ENCODE measurements at places on chromosomes 1 and 21. TPM values are rescaled to one million over a fixed set of nuclear protein-coding genes. Genes with fewer than 3 reads are reported as not detected.

DNA sequence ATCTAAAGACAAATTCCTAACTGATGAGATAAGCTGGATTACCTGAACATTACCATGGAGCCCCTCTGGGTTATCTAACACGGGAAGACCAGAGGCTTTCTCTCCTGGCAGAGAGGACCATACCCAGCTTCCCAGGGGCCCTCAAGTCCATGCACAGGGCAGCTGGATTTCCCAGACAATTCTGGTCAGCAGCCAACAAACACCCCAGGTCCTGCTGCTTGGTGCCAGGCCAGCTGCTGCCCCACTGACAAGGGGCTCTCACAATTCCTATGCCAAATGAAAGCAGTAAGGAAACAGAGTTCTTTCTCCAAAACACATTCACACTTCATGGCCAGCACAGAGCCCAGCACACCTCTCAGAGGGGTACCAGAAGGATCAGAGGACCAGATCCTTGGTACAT is 114.2 kb downstream of the HLCS start:
- no peak for DNase-seq

GRCh38 chr1:232856541-232856940 is 51.3 kb downstream of the MAP10 start:
- no peak for DNase-seq

DNA sequence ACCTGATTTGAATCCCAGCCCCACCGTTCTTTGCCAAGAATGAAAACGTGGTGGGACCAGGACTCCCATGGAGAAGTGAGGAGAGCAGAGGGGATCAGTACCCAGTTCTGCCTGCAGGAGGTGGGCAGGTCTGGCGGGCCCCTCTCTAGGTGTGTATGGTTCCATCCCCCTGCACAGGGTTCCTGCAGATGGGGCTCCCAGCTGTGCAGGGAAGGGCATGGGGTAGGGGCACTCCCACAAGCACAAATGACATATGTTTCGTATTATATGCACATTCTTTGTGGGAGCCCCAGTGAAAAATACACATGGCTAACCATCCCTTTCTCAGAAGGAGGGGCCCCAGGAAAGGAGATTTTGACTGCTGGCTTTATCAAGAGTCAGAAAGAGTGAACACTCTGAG is 144.6 kb downstream of the PLPP3 start:
- no peak for DNase-seq

DNA sequence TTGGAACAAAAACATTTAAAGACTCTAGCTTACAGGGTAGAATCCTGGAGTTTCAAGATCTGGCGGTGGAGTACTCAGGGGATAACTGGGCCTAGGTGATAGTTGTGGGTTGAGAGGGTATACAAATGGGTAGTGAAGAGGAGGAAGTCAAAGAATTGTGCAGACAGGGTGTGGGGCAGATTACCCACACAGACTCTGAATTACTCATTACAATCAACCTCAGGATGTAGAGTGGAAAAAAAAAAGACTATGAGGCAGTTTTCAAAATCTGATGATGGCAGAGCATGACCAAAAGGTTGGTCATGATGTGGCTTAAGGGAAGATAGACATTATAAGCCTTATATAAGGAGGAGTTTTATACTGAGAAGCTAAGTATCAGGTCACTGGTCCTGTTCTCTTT is 44.1 kb upstream of the GLIS1 start:
- no peak for DNase-seq

GRCh38 chr1:12055259-12055658 is 7.8 kb upstream of the TNFRSF8 start:
- DNase-seq = no peak

DNA sequence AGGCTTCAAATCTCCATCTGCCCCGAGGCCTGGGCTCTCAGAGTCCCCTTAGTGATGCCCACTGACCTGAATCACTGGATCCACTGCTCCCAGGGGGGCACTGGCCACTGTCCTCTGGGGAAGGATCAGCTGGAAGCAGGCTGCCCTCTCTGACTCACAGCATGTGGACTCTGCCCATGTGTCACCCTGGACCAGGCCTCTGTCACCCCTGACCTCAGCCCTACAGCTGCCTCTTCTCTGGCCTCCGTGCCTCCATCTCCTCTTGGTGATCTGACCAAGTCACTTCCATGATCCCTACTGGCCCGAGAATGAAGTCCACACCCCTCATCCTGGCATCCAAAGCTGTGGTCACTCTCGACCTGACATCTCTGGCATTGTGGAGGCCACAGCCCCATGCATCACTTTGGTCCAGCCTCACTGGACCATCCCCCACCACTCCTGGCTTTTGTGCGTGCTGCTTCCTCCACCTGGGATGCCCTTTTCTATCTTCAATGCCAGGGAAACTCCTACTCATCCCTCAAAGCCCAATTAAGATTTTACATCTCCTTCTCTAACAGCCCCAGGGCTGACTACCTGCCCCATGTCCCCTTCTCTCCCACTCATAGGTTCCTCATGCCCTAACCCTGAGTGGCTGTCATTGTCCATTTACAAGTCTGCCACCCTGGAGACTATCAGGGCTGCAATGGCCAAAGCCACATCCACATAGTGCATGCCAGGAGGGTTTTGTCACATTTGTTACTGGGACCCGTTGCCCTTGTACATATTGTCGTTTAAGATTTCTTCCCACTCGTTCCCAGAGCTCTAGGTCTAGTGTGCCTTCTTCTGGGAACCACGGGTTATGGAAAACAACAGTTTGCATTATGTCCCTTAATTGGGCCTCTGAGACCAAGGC is 685.0 kb downstream of the MATN1 start:
- DNase-seq = no peak

- no peak for DNase-seq
Measured at GRCh38 chr1:41368801-41369200, 7.6 kb downstream of the FOXO6 start.

- no peak for DNase-seq
Measured at GRCh38 chr1:26542771-26543451, 13.3 kb downstream of the RPS6KA1 start.

DNA sequence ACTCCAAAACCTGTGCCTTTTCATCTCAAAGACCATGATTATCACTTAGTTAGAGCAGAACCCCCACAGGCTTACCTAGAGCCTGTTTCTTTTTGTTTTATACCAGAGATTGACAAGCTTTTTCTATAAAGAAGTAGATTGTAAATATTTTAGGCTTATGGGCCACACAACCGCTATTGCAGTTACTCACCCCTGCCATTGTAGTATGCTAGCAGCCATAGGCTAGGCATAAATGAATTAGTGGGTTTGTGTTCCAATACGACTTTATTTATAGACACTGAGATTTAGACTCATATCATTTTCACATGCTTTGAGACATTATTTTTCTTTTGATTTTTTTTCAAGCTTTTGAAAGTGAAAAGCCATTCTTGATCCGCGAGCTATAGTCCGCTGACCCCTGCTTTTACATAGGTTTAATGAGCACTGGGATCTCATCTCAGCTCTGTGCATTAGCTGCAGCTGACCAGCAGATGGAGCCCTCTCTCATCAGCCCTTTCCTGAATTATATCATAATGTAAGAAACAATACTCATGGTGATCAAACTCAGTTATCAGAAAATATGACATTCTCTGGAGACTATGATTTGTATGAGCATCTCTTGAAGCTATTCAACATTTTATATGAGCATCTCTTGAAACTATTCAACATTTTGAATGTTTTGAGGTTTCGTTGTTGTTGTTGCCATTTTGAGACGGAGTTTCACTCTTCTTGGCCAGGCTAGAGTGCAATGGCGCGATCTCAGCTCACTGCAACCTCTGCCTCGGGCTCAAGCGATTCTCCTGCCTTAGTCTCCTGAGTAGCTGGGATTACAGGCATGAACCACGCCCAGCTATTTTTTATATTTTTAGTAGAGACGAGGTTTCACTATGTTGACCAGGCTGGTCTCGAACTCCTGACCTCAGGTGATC is 111.9 kb upstream of the L1TD1 start:
- peak; percentile 55 for DNase-seq

DNA sequence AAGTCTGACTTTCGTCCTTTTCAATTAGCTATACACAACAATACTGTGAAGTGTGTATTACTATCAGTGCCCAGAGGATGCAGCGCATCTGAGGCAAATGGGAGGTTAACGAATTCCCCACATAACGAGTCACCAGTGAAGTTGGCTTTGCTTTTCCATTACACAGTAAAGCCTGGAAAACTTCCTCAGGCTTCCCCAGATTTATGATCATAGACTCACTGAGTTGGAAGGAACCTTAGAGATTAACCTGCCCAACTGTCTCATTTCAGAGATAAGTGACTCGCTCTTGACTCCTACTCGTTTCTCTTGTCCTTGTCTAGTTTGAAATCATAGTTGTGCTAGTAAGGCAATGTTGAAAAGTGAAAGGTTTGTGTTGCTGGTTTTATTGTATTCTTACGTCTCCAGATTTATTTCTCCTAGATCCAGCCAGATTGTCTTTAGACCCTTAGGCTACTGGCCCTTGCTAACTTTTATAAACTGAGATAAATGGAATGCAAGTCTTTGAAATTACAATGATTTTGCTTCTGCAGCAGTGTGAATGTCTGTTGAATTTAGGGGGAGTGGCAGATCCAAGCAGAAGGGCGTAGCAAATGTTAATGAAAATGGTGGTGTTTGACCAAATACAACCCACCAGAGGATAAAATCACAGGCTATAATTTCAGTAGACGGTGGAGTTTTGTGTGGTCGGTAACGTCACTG is 17.3 kb downstream of the S1PR1 start:
- no peak for DNase-seq

DNA sequence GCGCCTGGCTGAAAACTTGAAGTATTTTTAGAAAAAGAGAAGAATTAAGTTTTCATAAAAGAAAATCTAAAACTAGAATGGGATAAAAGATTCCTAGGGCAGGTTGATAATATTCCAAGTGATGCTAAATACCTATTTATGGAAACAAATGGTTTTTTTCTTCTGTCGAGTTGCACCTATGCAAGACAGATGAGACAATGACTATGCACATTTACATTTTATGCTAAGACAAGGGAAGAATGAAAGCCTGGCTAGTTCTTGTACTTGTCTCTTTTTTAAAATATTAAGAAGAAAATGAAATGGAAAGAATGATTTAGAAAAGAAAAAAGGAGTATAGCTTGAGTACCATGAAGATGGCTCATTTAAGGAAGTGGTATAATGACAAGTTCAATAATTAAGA is 24.4 kb upstream of the USP24 start:
- no peak for DNase-seq

- DNase-seq = no peak
Measured at GRCh38 chr1:87733386-87733785, 404.7 kb downstream of the LMO4 start.

DNA sequence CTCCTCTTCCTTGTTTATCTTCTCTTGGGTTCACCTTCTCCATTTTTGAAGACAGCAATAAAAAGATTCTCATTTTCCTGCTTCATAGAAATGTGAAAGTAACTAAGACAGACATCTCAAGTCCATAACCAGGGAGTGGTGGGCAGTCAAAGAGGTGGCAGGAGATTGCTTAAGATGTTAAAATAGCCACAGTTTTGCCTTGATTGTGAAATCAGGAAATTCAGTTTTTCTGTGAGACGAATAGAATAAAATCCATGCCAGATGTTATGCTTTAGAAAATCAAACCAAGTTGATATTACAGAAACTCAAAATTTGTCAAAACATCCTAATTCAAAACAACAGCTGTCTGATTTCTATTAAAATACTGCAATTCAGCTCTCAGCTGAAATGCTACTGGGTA is 57.2 kb downstream of the TNN start:
- DNase-seq = no peak

DNA sequence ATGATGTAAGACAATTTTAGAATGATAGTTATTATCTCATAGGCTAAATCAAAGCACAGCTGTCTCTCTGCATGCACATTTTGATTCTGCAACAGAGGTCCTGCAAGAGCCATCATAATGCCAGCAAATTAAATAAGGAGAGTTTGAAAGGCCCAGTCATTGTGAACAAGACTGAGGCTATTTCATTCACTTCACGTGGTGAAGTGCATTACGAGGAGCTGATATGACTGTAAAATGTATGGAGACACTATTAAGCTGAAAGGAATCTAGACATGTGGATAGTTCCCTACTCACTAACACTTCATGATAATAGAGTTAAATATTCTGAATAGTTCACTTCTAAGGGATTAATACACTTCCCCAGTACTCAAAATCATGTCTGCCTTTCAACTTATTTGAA is 299.0 kb downstream of the SMYD3 start:
- DNase-seq = no peak

Gene FLG2
- polyA plus RNA-seq = not detected

Gene HSF2BP
- 0.37 TPM for polyA plus RNA-seq

Gene EVA1C
- 22.8 TPM for polyA plus RNA-seq

Gene SLC2A5
- polyA plus RNA-seq = not detected

Gene SPRR1A
- polyA plus RNA-seq = not detected

Gene ERG
- 202 TPM for polyA plus RNA-seq

Gene CHI3L1
- not detected for polyA plus RNA-seq

Gene SLFNL1
- polyA plus RNA-seq = 0.14 TPM

Gene LHX8
- polyA plus RNA-seq = not detected
